ENCODE measurements at places on chromosomes 12 and 14.

GRCh38 chr12:115437061-115437567 is 753.1 kb upstream of the TBX3 start:
- no peak for DNase-seq

- no peak for DNase-seq
Measured at GRCh38 chr12:95443459-95443858, 30.5 kb upstream of the METAP2 start.

GRCh38 chr12:40655451-40655850 is 36.8 kb upstream of the CNTN1 start:
- DNase-seq: no peak

DNA sequence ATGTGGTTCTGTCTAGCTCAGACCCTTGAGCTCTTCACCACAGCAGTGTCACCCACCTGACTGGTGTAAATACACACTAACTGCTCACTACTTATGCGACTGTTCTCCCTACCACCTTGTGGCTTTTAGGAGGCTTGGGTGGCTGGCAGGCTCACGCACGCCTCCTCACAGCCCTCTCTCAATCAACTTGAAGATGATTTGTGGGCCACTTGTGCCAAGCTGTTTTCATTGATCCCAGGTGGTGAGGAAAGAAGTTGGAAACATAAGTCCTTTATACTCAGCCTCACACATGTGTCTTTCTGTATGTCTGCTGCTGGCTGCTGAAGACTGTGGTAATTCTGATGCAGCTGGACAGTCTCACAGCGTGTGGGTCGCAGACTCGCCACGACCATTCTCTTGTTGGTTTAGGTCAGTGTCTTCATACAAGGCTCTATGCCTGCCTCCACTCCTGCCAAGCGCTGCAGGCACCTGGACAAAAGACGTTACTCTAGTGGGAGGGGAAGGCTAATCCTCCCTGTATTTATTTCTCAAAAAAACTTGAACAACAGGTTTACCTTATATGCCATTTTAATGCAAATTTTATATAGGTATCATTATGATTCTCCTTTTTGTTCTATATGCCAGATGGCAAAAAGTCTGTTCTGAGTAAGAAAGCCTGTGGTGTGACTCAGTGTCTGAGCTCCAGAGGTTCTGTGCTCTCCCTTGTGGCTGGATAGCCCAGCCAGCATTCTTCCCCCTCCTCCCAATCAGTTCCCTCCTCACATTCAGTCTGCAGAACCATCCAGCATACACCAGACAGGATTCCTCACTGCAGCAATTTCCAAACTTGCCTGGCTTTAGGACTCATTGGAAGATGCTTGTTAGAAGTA is 115.6 kb downstream of the DIP2B start:
- DNase-seq: no peak

DNA sequence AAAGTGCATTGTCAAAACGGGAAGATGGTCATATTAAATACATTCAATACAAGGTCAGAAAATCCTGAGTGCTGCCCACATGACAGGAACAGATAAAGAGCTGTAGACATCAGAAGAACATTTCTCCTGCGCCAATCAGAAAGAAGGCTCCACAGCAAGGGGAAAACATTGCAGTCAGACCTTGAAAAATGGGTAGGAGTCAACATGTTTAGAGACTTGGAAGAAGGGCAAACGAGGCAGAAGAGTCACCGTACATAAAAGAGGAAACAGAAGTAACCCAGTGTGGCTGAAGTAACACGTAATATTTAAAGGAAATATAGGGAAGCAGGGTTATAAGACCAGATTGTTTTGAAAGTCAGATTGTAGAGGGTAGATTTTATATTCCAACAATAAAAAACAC is 11.9 kb downstream of the SPPL3 start:
- DNase-seq: no peak

GRCh38 chr12:20424841-20425240 is 56.5 kb downstream of the PDE3A start:
- DNase-seq: no peak

GRCh38 chr12:124705545-124706138 is 138.2 kb upstream of the NCOR2 start:
- DNase-seq: no peak

GRCh38 chr14:73943083-73943482 is 6.8 kb downstream of the FAM161B start:
- DNase-seq: no peak

- no peak for DNase-seq
Measured at GRCh38 chr14:23452237-23452636, 16.8 kb upstream of the MYH7 start.
